ENCODE measurements at places on chromosomes 5 and 9.

DNA sequence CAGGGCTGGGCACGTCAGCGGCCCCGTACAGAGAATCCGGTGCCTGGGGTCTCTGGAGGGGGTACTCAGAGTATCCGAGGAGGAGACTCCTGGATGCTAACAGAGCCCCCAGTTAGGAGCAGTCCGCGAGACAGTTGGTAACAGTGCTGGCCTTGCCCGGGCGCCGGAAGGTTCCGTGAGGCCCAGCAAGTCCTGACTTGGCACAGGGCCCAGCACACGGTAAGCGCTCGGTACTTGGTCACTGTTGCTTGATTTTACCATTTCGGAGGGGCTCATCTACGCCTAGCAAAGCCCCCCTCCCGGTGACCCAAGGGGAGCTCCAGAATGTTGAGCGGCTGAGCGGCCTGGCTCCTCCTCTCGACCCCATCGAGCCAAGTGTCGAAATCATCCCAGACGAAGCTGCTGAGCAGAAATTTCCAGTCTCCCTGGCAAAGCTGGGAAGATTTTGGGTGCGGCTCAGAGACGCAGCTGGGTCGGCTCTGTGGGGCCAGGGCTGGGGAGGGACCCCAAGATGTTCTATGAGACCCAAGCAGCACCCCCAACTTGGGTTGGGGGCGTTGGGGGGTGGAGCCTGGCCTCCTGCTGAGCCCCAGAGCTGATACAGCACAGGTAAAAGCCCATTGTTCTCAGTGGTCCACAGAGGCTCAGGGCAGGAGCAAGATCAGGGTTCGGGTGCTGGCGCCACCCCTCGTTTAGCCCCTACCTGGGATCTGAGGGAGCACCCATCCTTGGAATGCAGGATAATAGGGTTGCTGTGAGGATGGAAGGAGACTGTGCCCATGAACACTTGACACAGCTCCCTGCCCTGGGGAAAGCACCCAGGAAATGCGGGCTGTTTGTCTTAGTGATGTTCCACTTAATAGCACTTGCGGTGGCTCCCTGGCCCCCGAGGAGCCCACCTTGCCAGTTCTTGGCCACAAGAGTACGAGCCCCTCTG lies 137.2 kb downstream of the C9orf50 start:
- peak; percentile 66 for DNase-seq

GRCh38 chr5:132764051-132764450 lies 13.0 kb downstream of the SEPTIN8 start:
- no peak for DNase-seq

DNA sequence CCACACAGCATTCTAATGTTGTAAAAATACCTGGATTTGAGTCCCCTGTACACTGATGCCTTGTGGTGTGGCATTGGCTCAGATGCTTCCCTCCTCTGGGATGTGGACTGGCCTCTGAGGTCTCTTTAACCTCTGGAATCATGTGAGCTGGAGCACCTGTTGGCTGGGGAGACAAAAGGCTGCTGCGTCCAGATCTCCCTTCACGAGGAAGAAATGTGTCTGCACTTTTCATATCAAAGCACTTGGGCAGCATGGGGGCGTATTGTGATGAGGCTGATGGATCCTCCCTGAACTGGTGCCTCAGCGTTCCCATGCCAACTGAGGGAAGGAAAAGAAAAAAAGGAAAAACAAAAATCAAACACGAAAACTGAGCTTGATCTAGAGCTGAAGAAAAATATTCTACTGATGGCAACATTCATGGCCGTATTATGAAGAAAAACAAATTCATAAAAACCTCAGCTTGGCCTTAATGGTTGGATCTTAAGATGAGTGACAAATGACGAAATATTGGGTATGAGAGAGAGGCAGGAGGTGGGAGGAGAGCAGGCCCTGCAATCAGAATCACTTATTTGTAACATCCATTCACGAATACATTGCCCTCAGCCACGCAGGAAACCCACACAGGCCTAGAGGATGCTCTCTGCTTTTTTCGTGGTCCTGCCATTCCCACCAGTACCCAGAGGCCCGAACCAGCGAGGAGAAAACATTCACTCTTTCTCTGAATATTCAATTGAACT lies 26.2 kb downstream of the GRIA1 start:
- DNase-seq = no peak

DNA sequence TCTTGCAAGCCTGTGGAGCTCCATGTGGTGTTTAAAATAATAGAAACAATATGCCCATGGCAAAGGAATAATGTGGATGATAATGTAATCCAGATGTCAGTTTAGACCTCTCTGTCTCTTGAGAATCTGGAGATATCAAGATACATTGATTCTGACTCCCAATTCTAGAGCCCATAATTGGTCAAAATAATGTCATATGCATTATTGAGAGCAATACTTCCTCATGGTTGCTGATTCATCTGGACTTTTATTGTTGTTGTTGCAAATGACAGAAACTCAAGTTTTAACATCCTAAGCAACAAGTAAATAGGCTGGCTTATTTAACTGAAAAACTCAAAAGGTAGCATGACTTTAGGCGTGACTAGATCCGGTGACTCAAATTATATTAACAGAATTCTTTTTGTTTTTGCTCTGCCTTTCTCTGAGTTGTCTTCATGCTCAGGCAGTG lies 152.1 kb downstream of the PCSK1 start:
- DNase-seq = no peak

DNA sequence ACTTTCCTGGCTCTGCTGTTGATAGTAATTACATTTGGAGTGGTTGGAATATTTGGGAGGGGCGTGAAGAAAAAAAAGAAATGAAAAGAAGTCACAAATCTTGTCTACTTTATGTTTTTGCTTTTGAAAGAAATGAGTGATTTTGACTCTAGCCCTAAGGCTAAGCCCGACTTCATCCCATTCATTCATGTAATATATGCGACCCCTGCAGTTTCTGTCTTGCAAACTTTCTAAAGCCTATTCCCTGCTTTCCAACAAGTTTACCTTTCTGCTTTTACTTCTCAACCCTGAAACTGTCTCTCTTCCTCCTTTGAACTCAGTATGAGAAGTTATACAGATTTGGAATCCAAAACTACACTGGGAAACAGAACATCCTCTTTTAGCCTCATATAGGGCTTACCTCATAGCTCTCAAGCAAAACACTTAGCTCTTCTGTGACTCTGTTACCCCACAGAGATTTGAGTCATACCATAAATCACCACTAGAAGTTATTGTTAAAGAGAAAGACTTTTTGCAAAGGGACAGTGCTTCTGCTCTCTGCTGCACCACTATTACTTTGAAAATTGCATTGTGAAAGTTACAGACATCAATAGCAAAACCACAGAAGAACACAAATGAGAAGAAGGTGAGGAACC lies 1.6 kb downstream of the CFAP95 start:
- no peak for DNase-seq

DNA sequence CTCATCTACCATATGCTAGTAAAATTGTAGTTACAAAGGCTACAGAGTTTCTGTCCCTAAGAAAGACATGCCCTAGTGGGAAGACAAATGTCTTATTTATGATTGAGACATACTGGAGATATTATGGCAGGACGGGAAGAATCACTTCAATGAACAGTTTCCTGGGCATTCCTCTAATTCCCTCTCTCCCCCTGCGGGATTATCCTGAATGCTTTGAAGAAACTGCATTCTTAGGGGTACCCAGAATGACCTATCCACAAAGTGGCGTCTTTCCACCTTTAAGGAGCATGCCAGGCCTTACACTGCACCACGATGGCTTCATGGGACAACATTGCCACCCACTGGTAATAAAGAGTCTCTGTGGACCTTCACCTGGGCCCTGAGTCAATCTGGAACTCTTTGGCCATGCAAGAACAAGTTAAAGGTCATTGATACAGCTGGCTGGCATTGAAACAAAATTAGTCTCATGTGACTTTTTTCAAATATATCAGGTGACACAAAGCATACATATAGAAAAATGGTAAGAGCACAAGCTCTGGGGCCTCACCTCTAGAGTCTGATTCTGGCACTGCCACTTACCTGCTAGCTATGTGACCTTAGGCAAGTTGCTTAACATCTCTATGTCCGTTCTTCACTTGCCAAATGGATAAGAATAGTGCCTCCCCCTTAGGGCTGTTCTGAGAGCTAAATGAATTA lies 32.0 kb downstream of the ANKRD55 start:
- no peak for DNase-seq

DNA sequence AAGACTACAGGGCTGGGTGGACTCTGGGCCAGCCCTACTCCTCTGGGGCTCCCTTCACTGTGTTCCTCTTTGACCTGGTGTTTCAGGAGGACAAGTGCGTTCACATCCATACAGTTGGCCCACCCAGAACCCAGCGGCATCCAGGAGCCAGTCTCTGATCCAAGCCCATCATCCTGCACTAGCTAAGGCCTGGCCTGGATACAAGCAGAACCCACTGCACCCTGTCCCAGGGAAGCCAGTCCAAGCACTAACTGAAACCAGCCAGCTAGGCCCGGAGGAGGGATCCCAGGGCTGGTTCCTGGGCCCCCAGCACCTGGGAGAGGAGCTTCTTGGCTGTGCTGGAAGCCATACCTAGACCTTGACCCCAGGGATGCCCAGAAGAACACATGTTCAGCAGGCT lies 4.1 kb upstream of the GBGT1 start:
- DNase-seq = no peak

DNA sequence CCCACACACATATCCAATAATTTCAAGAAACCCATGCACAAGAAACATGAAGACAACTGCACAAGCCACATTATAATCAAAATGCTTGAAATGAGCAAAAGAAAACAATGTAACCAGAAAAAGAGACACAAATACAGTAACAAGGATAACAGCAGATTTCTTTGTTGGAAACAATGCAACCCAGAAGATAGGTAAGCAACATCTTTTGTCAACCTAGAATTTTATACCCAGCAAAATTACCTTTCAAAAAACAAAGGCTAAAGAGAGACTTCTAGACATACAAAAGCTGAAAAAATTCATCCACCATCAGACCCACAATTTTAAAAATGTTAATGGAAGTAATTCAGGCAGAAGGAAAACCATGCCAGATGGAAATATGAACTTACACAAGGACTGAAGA lies 5.0 kb upstream of the COL23A1 start:
- DNase-seq = no peak

- DNase-seq = no peak
These were observed 49.7 kb downstream of the PRDM6 start for GRCh38 chr5:123138774-123139173.

DNA sequence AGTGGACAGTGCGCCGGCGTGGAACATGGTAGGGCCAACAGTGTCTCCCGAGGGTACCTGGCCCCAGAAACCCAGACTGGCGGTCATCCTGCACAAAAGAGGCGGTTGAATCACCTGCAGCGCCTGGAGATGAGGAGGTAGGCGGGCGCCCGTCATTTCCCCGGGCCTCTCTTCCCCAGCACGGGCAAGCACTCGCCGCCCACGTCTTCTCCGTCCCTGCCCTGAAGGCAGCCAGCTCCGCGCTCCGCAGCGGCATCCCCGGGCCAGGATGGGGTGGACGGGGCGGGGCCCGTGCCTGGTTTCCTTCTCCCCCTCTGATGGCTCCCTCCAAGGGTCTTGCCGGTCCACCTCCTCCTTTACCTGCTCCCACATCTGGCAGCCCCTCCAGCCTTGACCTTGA lies 27.1 kb upstream of the N4BP3 start:
- no peak for DNase-seq

- no peak for DNase-seq
These were observed 250.5 kb downstream of the DENND1A start for GRCh38 chr9:123679330-123679987.

GRCh38 chr5:54401515-54401914 lies 54.0 kb upstream of the HSPB3 start:
- no peak for DNase-seq

DNA sequence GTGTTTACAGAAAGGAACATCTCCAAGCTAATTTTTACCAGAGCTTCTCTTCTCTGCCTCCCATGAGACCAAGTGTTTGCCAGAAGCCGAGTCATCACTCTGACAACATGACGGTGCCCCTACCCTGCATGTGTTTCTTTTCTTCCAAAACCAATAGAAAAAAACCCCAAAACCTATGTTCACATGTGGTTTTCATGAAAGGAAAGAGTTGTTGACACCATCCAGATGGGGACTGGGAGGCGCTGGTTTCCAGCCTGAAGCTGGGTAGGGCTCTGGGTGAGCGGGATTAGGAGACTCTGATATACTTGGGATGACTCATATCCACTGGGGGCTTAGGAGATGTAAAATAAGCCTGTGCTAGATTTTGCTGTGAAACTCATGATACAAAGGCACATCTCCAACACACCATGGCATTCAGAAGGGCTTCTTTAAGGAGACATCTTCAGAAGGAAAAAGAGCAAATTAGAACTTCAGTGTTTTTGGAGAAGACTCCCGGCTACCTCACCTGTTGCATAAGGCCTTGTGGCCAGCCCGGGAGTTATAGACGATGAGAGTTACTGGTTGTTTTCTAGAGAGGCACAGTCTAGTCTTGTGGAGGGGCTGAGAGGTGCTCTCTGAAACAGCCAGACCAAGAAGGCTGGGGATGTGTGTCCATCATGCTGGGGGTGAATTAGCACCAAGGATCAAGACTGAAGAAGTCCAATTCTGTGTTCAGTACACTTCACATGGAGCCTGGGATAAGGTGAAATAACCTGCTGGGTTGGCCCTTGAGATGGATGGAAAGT lies 108.9 kb upstream of the LHFPL2 start:
- DNase-seq = peak; percentile 36

GRCh38 chr5:36006163-36006562 lies 15.0 kb upstream of the UGT3A1 start:
- DNase-seq = no peak

GRCh38 chr9:114397219-114397847 lies 9.6 kb upstream of the AKNA start:
- DNase-seq = no peak

- no peak for DNase-seq
These were observed 9.8 kb upstream of the EXOC3 start for GRCh38 chr5:432928-433791.

DNA sequence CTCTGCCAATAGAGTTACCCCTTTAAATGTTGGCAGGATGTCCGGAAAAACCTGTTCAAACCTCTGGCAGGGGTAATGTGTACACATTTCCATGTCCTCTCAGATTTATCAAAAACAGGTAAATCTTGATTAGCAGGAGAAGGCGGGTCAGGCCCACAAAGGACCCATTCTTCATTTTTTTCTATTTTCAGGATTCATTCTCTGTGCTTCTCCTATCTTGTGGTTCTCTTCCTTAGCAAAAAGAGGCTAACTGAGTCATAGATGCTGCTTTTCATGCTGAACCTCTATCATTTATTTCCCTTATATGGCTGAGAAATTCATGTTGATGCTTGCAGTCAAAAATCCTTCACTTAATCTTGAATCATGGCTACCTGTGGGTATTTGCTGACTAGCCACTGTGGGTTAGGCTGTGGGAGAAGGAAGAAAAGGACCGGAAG lies 112.7 kb upstream of the IQGAP2 start:
- DNase-seq = no peak

- DNase-seq = peak; percentile 24
These were observed 59.1 kb downstream of the TLR4 start for GRCh38 chr9:117763314-117763713.

GRCh38 chr5:132782101-132782500 lies 5.1 kb upstream of the SEPTIN8 start:
- DNase-seq = no peak

- no peak for DNase-seq
These were observed 47.3 kb downstream of the S1PR3 start for GRCh38 chr9:89038382-89039103.

Data from T1000 (cell line).